ENCODE measurements at places on chromosomes 2 and 18.

DNA sequence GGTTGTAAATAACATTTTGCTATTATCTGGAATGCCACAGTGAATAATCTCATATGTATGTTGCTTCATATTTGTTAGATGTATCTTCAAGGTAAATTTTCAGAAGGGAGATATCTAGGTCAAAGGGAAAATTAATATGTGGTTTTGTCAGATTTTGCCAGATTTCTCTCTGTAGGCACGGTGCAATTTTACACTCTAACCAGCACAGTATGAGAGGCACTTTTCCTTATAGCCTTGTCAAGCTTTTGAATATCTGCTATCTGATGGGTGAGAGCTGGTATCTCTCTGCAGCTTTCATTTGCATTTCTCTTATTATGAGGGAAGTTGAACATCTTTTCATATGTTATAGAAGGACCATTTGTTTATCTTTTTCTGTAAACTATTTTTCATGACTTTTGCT lies 175.7 kb upstream of the PGAP1 start:
- no peak for DNase-seq

DNA sequence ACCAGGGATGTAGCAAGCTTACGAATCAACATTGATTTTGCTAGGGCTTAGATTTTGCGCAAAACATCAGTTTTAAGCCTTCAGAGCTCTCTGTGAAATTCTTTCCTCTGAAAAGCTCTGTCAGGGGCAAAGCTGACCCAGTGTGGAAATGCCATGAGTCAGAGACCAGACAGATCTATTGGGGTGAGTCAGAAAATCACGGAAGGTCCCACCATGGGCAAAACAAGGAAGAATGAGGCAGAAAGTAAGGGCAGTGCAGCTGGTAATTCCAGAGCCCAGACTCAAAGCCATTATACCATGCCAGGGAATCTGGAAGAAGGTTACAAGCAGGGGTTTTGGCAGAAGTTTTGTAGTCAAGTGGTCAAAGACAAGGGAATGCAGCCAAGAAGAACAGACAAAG lies 256.6 kb upstream of the CTAGE1 start:
- no peak for DNase-seq

GRCh38 chr2:112693596-112693995 lies 27.2 kb upstream of the NT5DC4 start:
- DNase-seq = no peak

DNA sequence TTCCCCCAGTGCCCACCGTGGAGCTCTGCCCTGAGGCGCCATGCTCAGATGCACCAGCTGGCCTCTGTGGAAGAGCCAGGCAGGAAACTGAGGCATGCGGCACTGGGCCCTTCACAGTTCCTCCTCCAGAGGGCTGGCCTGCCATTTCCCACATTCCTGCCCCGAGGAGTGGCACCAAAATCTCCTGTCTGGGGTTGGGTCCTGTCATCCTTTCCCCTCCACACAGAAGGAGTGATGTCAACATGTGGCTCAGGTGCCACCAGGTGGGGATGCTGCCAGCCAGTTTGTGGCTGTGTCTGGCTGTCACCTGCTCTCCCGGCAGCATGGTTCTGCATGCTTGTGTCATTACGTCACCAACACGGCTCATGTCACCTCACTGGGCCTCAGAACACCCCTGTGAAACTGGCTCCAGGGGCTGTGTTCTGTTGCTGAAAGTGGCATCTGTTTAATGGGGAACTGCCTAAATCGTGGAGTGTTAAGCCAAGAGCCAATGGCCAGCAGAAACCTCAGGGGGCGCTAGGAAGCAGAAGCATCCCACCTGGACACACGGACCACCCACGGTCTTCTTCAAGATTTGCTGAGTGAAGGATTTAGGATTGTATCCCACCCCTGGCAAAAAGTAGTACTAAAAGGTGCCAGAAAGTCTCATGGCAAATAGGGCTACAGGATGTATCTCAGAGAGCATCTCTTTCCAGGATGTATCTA lies 51.3 kb downstream of the ZAP70 start:
- no peak for DNase-seq

DNA sequence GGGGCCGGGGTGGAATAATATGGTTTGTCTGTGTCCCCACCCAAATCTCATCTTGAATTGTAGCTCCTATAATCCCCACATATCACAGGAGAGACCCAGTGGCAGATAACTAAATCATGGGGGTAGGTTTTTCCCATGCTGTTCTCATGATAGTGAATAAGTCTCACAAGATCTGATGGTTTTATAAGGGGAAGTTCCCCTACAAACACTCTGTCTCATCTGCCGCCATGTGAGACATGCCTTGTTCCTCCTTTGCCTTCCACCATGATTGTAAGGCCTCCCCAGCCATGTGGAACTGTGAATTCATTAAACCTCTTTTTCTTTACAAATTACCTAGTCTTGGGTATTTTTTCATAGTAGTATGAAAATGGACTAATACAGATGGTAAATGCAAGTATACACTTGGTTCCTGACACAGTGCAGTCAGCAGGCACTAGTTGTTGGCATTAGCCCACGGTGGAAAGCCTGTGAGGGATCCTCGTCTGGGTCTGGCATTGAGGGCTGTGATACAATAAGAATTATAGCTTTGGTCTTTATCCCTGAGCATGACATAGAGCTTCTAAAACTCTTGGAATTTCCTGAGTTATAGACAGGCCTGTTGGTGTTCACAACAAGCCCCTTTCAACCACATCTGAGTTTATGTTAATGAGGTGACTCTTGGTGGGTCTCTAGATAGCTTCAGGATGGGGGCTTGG lies 135.8 kb downstream of the CABLES1 start:
- no peak for DNase-seq

DNA sequence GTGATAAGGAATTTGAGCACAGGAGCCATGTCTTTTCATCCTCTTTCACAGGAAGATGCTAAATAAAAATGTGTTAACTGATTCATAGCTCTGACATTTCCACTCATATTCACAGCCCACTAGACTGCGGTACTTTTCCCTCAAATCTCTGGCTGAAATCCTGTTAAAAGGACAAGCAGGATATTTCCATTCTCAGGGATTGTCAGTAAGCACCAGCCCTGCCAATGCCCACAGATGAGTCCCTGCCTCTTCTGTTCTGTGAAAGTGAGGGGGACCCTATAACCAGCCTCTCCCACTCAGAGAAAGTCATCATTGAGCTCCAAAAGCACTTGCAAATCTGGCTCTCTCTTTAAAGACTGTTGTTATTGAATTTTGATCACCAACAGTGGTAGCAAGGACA lies 440.5 kb downstream of the SETBP1 start:
- DNase-seq = no peak

DNA sequence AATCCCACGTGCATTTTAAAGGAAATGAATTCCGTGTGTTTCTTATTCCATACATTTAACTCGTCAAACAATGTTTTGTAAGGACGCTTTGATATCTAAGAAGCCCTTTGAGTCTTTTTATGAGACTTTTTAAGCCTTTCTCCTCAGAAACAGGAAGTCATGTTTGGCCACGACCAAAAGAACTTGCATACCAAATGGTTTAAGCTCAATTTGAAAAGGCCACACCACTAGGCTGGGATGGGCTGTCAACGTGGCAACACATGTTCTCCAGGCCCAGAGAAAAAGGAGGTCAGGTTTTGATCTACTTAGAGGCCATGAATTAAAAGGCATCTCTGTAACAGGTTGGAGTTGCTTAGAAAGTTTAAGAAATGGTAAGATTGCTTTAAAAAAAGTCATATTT lies 441.8 kb downstream of the CMPK2 start:
- DNase-seq = no peak

GRCh38 chr2:109601783-109602182 lies 12.0 kb downstream of the SEPTIN10 start:
- no peak for DNase-seq

DNA sequence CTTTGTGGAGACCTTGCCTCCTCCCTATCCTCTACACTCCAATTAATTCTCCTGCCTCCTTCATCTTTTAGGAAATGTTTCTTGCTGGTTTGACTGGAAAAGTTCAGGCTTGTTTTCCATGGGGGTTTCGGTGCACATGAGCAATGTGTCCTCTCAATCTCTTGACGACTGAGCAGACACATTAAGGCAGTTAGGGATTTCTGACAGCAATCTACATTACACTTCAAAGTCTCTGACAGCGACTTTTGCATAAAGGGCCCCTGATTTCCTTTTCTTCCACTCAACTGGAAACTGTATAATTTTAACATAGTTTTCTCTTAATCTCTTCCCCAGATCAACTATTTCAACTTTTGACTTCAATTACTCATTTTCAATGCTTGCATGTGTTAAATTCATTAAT lies 394.0 kb downstream of the MEIS1 start:
- no peak for DNase-seq

DNA sequence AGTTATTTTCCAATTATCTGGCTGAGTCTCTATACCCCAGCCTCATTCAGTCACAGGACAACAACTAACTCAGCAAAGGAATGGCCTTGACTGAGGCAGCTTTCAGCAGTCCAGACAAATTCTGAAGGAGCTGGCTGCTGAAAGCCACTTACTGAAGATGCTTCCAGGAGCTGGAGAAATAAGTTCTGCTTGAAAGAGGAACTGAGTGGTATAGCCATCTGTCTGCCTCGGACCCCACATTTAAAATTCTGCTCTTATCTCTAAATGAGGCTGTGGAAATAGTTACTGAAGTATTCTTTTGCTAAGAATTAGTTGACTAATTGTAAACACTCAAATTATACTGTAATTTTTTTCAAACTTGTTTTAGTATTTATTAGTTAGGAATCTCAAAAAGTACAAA lies 9.1 kb upstream of the GPD2 start:
- no peak for DNase-seq

GRCh38 chr2:168929031-168929430 lies 27.9 kb downstream of the G6PC2 start:
- no peak for DNase-seq

DNA sequence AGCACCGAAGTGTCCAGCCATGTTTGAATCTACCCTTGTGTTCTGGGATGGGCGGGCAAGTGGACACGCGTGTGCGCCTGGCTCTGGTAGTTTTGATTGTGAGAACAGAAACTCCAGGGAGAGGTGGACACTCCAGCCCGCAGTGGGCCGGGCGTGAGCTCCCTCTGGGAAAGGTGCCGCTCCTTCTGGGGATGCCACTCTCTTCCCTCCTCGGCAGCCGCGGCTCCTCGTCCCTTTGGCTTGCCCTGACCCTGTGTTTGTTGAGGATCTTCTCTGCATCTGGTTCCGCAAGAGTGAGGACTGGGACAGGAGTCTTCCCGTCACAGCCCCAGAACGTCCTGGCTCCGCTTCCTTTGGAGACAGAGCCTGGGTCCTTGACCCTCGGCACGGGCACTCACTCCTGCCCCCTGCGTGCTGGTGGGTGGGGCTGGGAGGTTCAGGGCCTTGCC lies 1.3 kb downstream of the CTDP1 start:
- DNase-seq = no peak

DNA sequence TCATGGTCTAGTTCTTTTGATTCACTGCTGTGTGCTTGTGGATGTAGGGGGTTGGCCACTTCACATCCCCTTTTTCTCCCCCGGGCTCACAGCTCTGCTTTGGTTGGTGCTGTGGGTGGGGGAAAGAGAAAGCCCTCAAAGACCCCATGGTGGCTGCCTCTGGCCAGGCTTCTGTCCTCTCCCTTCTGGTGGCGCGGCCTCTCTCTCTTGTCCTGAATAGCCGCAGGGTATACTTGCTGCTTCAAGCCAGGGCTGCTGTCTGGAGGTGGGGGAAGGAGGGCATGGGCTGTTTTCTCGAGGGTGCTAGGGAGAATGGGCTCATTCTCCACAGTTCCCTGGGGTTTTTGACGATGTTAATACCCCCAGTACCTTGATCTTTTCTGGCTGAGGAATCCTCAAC lies 53.9 kb downstream of the IL1R2 start:
- DNase-seq = no peak

- no peak for DNase-seq
Observed at GRCh38 chr2:134304394-134305108, 50.7 kb downstream of the MGAT5 start.

- DNase-seq = no peak
Observed at GRCh38 chr2:29638641-29639040, 282.7 kb downstream of the ALK start.

DNA sequence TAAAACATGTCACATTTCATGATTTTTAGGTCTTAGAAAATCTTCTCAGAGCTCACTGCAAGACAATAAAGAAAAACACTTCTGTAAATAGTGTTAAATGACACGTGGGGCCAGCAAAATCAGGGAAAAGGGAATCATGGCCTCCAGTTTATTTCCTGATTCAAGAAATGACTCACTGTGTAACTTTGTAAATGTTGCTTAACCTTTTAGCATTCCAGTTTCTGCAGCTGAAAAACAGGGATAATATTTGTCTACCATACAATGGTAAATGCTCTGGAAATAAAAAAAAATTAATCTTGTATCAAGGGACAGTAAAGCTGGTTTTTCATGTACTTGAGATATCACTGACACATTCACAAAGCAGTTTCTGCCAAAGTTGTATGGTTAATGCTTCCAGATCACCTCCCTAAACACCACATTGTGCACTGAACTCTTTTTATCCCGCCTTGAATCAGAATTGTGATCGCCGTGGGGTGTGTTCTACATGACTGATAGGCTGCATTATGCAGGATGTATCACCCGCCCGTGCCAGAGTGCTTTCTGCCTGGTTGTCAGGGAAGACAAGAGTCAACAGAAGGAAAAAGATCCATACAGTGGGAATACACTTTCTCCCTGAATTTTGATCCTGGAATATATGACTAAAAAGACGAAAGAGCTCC lies 238.8 kb downstream of the IKZF2 start:
- DNase-seq = no peak

GRCh38 chr2:83386549-83386948 lies 1072.5 kb downstream of the SUCLG1 start:
- no peak for DNase-seq

DNA sequence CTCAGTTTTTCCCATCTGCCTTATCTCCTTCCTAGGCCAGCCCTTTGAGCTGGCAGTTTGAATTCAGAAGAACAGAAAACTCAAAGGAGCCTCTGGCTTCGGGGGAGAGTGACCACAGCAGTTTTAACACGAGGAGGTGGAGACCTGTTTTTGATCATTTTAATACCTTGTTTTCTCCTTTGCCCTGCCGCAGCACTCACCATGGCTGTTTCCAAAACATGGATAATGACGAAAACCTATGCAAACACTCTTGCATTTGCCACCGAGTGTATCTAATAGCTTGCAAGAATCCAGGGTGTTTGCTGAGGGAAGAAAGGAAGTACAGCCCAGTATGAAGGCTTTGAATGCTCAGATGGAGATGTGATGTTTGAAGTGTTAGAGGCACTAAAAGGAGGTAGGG lies 167.1 kb downstream of the PRKCE start:
- DNase-seq = no peak

DNA sequence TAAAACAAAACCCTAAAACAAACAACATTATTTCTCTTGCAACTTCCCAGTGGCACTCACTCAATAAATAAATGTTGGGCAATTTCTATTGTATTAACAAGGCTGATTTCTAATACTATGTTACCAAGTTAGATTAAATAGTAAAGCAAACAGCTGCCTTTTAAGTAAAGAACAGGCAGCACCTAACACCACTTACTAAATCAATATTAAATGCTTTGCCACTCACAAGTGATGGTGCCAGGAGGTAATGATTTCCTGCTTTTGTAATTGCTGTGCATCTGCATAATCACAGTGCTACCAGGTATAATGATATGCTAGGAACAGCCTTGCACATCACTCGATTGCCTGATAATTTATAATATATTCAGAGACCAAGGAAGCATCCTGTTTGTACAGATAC lies 276.5 kb downstream of the NBAS start:
- no peak for DNase-seq

GRCh38 chr2:85522090-85522647 lies 16.8 kb upstream of the MAT2A start:
- DNase-seq = no peak

All from CD4-positive, alpha-beta T cell treated with Interleukin-10 for 1 hour (primary cell).